ENCODE measurements at places on chromosomes 2 and 18.
A peak's percentile ranks its signal among the peaks of the same experiment; 100 is the strongest.

DNA sequence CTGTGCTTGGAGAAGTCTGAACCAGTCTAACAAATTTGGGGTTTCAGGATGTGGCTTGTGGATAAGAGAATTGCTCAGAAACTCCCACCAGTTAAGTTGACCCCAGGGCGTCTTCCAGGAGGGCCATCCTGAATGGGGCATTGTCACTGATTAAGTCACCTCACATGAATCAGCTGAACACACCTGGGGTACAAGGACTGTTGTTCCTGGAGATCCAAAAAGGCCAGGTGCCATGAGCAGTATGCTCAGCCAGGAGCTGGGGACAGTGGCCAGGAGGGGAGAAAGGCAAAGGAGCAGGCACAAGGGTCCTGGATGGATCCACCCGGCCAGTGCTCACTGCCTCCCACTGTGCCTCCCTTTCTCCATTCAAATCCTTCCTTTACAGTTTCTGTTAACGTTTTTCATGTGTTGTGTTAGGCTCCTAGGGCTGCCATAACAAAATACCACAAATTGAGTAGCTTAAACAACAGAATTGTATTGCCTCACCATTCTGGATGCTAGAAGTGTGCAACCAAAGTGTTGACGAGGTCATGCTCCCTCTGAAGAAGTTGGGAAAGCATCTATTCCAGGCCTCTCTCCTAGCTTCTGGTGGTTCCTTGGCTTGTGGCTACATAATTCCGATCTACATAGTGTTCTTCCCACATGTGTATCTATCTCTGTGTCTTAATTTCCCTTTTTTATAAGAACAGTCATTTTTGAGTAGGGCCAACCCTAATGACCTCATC, 33.4 kb downstream of the TRABD2A start:
- no peak for DNase-seq

DNA sequence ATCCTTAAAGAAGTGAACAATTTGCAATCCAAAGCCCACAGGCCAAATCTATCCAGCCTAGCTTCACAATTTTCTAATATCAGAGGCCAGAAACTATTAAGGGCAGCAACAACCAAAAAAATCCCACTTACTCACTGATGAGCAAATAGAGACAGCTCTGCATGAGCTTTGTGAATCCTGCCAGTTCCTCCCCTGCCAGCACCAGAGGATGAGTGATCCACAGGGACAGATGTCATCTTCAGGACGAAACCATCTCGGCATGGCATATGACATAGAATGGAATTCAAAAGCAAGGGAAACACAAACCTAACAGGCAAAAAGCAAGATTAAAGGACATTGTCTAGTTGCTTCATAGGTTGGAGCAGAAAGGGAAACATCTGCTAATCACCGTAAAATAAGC, 2.2 kb upstream of the DSC2 start:
- no peak for DNase-seq

DNA sequence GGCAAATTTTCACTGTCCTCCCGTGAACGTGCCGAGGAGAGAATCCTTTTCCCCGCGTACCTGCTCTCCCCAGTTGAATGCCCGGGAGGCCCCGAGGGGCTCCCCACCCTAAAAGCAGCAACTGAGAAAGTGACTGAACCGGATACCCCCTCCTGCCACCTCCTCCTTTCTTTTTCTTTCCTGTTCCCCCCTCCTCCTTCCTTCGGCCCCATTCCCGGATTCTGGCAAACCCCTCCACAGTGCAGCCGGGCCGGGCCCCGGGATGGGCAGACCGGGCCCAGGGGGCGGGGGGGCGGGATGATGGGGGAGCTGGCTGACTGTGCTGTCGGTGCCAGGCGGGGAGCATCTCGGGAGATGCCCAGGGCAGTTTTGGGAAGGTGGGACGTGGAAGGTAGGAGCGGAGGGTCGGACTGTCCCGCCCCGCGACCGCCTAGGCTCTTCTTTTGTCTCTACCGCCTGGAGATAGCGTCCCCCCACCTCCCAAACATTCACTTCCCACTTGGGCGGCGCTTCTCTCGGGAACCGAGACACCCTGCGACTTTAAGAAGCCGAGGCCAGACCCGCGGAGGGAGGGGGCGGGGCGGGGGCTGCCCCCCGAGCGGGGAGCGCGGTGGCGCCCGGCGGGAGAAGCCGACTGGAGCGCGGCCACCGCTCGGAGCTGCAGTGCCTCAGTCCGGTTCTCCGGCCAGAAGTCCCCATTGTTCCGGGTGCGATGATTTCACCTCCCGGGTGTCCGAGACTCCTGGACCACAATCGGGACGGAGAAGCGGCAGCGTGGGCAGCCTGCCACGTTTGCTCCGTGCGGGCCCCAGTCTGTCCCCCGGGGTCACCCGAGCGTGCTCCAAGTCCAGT, 8.2 kb downstream of the DLX2 start:
- no peak for DNase-seq

DNA sequence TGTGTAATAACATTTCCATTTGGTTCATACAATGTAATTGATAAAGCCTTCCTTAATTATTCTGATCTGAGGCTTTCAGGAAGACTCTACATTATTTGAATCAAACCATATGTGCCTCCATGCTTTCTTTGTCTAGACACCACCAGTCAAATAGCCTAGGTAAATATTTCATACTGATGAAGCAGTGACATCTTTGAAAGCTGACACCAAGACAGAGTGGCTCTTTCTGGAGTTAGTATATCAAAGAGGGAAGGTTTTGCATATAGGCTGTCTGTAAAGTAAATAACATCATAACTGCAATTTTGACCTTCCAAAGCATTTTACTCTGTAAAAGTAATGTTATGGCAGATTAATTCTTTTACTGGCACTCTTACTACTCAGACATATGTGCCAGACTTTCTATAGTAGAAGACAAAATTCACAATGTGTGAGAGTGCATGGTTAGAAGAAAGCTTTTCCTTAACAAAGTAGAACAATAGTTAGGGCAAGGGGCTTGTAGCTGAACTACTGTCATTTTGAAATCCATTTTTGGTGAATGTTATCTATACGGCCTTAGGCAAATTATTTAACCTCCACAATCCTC, 177.3 kb downstream of the ERBB4 start:
- no peak for DNase-seq

GRCh38 chr18:13241083-13241892, 22.7 kb downstream of the LDLRAD4 start:
- DNase-seq = no peak

DNA sequence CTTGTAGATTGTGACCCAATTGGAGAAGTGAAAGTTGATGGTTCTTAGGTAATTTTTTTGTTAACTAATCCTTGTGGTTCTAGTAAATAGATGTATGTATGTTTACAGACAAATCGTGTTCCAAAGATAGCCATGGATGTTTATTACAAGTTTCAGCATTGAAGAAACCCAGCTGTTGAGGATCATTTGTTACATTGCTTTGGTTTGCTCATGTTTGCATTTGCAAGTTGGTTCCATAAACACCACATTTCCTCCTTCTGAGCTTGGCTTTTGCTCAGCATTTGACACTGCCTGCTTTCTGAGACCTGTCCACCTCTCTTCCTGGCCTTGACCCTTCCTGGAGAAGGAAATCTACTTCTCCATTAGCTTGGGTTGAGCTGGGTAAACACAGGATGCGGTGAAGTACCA, 1.8 kb upstream of the CCDC68 start:
- DNase-seq = peak; percentile 12

DNA sequence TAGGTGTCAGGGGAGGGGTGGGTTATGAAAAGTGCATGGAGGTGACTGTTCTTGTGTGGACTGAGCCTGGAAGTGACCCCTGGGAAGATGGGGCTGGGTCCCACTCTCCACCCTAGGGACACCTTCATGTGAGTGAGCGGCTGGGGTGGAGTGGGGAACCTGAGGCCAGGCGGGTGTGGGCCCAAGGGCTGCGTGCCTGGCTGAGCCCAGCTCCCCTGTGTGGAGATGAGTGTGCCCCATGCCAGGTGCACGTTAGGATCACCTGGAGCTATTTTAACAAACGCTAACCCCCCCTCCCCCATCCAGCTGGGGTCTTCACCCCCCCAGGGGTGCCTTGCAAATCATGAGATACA, 26.5 kb downstream of the ZAP70 start:
- DNase-seq = no peak

GRCh38 chr18:26416652-26417150, 131.7 kb downstream of the KCTD1 start:
- DNase-seq = no peak

DNA sequence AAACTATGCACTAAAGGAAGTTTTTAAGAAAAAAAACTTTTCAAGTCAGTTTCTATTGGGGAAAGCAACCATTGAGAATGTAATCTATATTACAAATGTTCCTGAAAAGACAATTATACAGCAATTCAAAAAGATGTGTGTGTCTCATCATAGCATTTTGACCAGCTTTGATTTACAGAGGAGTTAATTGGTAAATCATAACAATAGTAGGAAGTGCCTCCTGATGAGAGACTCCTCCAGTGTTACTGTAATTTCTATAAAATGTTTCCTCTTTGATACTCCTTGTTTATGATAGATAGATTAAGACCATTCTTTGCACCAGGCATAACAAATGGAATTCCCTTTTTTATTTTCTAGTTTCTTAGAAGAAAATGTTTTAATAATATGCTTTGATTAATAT, 249.9 kb downstream of the CALCRL start:
- no peak for DNase-seq

DNA sequence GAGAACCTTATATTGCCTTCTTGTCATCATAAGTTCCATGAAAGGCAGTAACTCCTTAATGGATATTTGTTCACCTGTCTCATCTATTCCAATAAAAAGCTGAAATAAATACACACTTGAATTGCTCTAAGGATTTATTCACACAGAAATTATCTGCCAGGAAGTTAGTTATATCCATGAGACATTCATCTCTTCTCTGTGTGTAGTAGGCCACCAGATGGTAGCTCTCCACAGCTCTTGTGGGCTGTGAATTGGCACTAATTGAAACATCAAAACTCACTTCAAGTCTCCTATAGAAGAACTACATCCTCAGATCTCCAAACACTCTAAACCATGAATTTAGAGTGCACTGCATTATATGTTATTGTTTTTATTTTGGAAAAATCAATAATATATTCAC, 189.6 kb downstream of the DSC3 start:
- no peak for DNase-seq

- no peak for DNase-seq
These were observed 79.0 kb downstream of the CCDC150 start for GRCh38 chr2:196718419-196719109.

- DNase-seq = no peak
These were observed 66.3 kb upstream of the TCF7L1 start for GRCh38 chr2:85066874-85067351.

- peak; percentile 59 for DNase-seq
These were observed 565.2 kb upstream of the ID2 start for GRCh38 chr2:8116661-8117060.

GRCh38 chr18:9683418-9684396, 24.4 kb upstream of the RAB31 start:
- no peak for DNase-seq

GRCh38 chr2:202038471-202039277, 5.0 kb downstream of the FZD7 start:
- DNase-seq = no peak

All from GM06990 (cell line).